ENCODE measurements at places on chromosomes 6 and 20. TPM values are rescaled to one million over a fixed set of nuclear protein-coding genes. Genes with fewer than 3 reads are reported as not detected.

GRCh38 chr6:167211881-167212712 is 54.3 kb upstream of the GPR31 start:
- H3K27ac ChIP-seq = no peak overlapping the region
- peaks cover 22% of the 10 kb centered on the region for H3K27me3 ChIP-seq
- H3K4me3 ChIP-seq = no peak overlapping the region
- no peak for DNase-seq
- no peaks in the 10 kb centered on the region for H3K36me3 ChIP-seq

The COL9A1 gene
- 8.7 TPM for total RNA-seq

The PAX1 gene
- not detected for total RNA-seq

- H3K27me3 ChIP-seq = peaks cover 5% of the 10 kb centered on the region
- H3K4me3 ChIP-seq = no peak overlapping the region
- H3K4me1 ChIP-seq = no peaks in the 10 kb centered on the region
- no peaks in the 10 kb centered on the region for H3K36me3 ChIP-seq
These were observed 72.0 kb downstream of the TTLL2 start for GRCh38 chr6:167396659-167397490.

DNA sequence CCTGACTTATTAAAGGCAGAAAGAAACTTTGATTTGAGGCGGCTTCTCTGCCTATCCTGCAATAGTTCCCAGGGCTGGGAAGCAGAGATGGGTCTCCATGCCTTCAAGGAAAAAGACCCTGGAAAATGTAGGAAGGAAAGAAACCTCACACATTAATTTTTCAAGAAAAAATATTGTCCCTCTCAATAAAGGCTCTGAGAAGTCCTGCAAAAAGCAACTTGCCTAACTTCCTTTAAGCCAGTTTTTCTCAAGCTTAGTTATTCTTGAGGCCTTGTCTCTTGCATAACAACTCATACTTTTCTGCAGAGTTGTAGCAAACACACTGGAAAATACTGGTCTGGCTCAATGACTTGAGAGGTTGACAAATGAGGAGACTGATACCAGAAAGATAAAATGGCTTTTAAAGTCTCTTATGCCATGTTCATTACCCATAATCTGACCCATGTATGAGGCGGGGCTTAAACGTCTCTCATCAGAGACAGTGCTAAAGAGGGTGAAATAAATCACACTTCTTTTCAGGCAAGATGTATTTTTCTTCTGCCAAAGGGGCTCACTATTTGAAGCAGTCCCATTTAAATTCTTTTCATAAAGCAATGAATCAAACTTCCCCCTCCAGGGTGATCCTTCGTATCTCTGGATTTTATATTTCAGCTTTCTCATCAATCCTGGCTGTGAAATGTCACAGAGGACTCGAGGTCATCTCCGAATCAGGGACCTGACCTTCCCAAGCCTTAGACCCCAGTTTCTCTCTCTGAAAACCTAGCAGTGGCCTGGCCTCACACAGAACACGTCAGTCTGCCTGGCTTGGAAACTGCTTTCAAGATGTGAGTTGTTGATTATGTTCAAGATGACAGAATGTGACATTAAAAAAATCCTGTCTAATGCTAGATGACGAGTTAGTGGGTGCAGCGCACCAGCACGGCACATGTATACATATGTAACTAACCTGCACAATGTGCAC is 82.3 kb upstream of the KCNG1 start:
- no peaks in the 10 kb centered on the region for H3K27me3 ChIP-seq
- H3K36me3 ChIP-seq = no peaks in the 10 kb centered on the region
- no peak for DNase-seq
- peaks cover 28% of the 10 kb centered on the region for H3K4me1 ChIP-seq
- H3K4me3 ChIP-seq = no peak overlapping the region
- peak overlapping the region; percentile 94 for H3K27ac ChIP-seq

The SAYSD1 gene
- total RNA-seq = 14.2 TPM

DNA sequence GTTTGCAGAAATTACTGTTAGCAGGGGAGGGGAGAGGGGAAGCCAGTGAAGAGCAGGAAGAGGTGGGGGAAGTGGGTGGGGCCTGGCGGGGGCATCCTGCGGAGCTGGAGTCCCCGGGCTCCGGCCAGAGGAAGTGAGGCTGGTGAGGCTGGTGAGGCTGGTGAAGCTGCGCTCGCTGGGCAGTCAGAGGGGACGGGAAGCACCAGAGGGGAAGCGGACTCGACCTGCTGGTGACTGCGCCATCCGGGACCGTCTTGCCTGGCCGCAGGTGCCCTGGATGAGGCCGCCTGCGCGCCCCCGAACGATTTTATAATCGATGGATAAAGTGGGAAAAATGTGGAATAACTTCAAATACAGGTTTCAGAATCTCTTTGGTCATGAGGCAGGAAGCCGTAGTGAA is 635.3 kb upstream of the MARCKS start:
- H3K36me3 ChIP-seq = peaks cover 3% of the 10 kb centered on the region
- DNase-seq = no peak
- no peaks in the 10 kb centered on the region for H3K4me1 ChIP-seq
- H3K27me3 ChIP-seq = no peaks in the 10 kb centered on the region

Data from mesothelial cell of epicardium (in vitro differentiated cells).